ENCODE measurements at places on chromosomes 5 and 9.

- no peak for DNase-seq
Observed at GRCh38 chr5:143870871-143871632, 59.1 kb downstream of the HMHB1 start.

GRCh38 chr5:149262315-149262714, 9.3 kb upstream of the AFAP1L1 start:
- DNase-seq = no peak

- no peak for DNase-seq
Observed at GRCh38 chr5:169561893-169562292, 21.7 kb upstream of the SPDL1 start.

DNA sequence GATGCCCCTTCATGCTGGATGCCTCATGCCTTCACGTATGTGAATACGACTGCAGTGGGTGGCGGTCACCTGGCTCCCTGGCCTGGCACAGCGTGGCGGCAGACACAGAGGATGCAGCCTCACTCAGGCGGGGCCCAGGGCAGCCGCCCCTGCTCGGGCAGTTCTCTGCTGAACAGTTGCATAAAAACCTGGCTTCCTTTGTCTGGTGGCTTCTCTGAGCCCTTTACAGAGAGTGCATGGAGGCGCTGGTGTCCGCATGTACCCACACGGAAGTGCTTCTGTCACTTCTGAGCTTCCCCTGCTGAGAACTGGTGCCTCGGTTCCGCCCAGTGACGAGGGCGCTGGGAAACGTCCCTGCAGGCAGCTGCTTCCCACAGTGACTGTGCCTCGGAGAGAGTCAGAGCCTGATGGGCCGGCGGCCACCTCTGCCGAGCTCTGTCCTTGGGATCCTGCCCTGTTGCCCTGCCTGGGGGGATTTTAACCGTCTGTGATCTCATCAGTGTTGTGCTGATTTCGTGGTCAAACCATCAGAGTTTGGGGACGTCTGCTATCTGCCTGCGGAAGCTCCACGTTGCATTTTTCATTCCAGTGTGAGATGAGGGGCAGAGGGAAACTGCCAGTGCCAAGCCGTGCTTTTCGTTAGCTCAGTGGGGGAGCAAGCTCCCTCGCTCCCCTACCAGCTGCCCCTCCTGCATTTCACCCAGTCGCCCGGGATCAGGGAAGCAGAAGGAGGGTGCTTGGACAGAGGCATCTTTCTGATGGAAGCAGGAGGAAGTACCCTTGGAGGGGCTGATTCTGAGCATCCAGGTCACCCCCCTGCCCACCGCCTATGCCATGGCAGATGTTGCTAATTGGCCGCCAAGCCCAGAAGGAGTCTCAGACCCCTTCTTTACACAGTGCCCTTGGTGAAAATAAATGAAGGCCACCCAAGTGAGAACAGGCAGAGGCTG, 153.0 kb upstream of the COL5A1 start:
- DNase-seq = no peak

DNA sequence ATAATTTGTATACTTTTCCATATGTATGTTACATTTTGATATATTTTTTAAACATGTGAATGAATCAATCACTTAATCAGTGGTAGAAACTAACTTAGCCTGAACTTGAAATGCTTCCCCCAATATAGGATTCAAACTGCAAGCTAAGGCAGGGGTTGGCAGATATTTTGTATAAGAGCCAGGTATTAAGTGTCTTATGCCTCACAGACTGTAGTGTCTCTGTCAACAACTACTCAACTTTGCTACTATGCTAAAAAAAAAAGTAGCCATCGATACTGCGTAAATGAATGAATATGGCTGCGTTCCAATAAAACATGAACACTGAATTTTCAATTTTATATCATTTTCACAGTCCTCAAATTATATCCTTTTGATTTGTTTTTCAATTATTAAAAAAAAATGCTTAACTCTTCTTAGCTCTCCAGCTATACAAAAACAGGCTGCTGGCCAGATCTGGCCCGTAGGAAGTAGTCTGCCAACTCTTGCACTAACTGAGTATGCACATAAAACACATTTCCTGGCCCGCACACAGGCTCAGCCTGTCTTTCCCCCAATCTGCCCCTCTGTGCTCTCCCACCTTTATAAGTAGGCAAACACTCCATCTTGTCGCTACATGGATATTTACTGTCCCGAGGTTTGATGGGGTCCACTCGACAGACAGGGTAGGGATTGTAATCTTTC, 91.8 kb downstream of the SAXO1 start:
- DNase-seq = peak; percentile 58

DNA sequence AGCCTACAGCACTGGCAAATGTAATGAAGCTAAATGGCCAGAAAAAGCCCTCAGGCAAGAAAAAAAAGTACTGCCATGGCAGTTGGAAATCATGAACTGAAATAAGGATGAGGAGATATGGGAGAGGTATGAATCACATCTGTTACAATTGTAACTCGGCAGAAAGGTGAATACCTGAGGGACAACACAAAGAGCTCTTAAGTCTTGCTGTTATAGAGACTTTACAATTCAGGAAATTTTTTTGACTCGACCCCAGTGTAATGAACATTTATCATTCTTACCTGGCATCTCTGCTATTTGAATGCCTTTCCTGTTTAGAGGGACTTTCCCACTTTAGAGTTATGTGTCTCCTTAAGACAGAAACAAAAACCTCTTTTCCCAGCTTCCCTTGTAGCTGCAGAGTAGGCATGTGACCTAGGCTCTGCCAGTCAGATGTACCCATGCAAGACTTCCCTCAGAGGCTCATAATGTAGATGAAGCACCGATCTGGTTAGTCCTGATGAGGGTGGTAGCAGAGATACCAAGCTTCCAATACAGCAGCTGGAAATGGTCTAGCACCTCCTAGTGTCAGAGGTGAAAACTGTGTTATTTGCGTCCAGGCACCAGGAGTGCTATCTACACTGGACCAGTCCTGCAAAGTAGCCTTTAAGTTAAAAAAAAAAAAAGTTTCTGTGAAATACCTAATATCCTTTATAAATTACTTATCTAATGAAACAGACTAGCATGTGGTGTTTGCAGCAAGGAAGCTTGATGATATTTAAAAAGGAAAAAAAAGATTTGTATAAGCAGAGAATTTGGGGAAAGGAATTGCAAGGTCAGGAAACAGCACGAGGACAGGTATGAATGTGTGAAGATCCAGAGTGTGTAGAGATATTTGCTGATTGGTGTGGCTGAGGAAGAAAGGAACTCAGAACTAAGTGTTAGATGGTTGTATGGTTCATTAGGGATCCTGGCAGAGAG, 146.9 kb upstream of the SLC1A3 start:
- DNase-seq = no peak

DNA sequence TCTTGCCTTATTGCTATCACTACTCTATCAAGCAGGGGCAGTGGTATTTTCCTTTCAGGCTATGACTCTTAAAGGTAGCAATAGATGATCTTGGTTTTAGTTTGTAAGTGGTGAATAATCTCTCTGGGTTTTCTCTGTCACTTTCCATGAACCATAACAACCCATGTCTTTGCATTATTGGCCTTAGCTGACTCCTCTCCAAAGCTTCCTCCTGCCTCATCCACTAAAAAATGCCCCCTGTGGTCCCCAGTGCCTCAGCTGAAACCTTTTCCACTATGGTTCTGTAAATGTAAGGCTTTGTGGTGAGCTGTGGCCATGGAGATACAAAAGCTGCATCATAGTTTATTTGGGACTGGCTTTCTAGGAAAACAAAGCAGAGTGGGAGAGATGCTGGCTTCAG, 128.8 kb downstream of the GPBP1 start:
- no peak for DNase-seq

- no peak for DNase-seq
Observed at GRCh38 chr5:180069589-180070247, 1.8 kb downstream of the RNF130 start.

DNA sequence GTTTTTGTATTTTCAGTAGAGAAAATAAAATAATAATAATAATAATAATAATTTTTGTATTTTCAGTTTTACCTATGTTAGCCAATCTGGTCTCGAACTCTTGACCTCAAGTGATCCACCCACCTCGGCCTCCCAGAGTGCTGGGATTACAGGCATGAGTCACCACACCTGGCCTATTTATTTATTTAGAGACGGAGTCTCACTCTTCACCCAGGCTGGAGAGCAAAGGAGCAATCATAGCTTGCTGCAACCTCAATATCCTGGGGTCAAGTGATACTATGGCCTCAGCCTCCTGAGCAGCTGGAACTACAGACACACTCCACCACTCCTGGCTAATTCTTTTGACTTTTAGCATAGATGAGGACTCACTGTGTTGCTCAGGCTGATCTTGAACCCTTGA, 167.5 kb downstream of the TLE1 start:
- no peak for DNase-seq

DNA sequence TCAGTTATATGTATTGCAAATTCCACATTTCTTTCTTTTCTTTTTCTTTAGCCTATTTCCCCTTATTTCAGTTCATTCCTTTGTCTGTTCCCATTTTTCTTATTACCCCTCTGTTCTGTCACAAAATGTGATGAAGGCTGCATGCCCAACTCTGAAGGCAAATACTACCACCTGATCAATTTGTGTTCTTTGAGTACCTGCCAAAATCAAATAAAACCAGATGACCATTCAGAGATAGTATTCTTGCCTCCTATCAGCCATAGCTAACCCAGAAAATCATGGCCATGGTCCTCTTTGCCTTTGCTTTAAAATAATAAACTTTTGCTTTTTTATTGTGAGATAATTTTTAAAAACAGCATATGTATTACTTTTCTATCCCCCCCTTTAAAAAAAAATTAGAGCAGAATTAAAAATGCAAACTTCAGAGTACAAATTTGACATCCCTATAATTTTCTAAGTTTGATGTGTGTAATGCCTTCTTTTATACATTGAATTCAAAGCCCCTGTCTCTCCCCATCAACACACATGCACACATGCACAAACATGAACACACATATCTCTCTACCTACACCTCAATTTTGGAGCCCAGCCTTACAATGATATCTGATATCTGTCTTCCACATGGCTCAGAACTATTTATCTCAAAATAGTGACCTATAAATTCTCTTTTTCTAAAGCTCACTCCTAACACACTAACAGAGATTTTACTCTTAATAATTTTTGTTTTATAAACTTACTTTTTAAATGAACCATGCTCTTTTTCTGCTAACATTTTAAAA, 3.5 kb downstream of the RFESD start:
- no peak for DNase-seq

- DNase-seq = no peak
Observed at GRCh38 chr5:135600152-135600570, 21.4 kb upstream of the CXCL14 start.

DNA sequence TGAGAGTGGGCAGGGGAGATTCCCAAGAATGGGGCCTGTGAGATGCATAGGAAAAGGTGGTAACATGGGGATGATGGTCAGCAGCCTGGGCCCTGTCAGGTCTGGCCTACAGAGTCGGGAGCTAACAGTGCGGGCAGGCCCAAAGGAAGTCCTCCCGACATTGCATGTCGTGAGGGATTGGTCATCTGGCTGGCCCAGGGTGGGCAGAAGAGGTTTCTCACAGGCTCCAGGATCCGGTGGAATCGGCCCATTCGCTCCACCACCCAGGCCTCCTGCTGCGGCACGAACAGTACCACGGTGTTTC, 514 bp downstream of the STOML2 start:
- no peak for DNase-seq

GRCh38 chr5:144468571-144468970, 297.9 kb downstream of the KCTD16 start:
- no peak for DNase-seq

- no peak for DNase-seq
Observed at GRCh38 chr5:77785229-77785628, 9.1 kb upstream of the TBCA start.
